ENCODE measurements at places on chromosomes 5 and 9. TPM values are rescaled to one million over a fixed set of nuclear protein-coding genes. Genes with fewer than 3 reads are reported as not detected.

- H3K4me1 ChIP-seq, result peaks cover 23% of the 10 kb centered on the region
- no peaks in the 10 kb centered on the region for H3K36me3 ChIP-seq
- no peak for DNase-seq
- H3K27ac ChIP-seq, result no peak overlapping the region
- H3K27me3 ChIP-seq, result no peaks in the 10 kb centered on the region
Measured at GRCh38 chr9:16519001-16519400, 351.5 kb downstream of the BNC2 start.

DNA sequence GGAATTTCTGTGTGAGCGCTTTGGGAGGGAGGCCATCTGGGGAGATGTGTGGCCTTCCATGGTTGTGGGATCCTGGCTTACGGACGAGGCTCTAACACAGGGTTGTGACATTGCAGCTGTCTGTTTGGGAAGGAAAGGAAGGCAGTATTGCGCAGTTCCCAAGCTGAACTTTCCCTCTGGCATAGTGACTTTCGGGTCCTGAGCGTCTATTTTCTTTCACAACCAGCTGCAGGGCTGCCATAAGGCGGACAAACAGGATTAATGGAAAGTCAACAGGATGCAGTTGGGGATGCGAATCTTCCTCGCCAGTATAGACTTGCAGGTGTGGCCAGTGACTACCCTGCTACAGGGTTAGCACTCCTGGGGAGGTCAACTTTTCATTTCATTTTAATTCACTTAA lies 25.9 kb downstream of the CCT5 start:
- no peak overlapping the region for H3K27ac ChIP-seq
- H3K4me3 ChIP-seq, result no peak overlapping the region
- no peaks in the 10 kb centered on the region for H3K27me3 ChIP-seq
- H3K4me1 ChIP-seq, result no peaks in the 10 kb centered on the region

GRCh38 chr5:150143350-150144245 lies 12.0 kb downstream of the PDGFRB start:
- H3K4me3 ChIP-seq, result no peak overlapping the region
- H3K27me3 ChIP-seq, result no peaks in the 10 kb centered on the region
- H3K36me3 ChIP-seq, result no peaks in the 10 kb centered on the region
- peaks cover 15% of the 10 kb centered on the region for H3K4me1 ChIP-seq
- peak overlapping the region; percentile 56 for H3K27ac ChIP-seq

- H3K4me3 ChIP-seq, result no peak overlapping the region
- peaks cover 6% of the 10 kb centered on the region for H3K4me1 ChIP-seq
- no peaks in the 10 kb centered on the region for H3K27me3 ChIP-seq
Measured at GRCh38 chr5:140250386-140250785, 52.5 kb downstream of the PFDN1 start.

DNA sequence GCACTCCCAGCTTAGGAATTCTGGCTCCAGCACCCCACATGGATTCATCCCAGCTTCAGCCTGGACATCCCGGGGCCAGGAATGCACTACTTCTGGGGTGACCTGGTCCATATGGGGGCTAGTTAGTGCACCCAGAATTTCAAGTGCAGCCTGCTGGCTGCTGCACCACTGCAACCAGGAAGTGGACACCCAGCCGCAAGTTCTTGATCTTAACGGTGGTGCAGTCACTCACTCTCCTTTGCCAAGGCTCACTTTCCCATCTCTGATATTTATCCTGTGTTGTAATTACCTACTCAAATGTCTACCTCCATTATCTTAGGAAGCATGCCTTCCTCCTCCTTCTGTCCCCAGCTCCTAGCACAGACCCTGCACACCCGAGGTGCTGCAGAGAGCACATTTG lies 26.2 kb upstream of the RAB14 start:
- no peaks in the 10 kb centered on the region for H3K27me3 ChIP-seq
- H3K27ac ChIP-seq, result no peak overlapping the region
- no peaks in the 10 kb centered on the region for H3K36me3 ChIP-seq

DNA sequence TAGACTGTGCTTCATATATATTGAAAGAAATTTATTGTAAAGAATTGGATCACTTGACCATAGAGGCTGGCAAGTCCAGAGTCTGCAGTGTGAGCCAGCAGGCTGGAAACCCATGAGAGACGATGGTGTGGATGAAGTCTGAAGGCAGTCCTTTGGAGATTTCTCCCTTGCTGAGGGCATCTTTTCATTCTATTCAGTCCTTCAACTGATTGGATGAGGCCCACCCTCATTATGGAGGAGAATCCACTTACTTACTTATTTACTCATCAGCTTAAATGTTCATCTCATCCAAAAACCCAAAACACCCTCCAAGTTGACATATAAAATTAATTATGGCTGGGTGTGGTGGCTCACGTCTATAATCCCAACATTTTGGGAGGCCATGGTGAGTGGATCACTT lies 62.1 kb downstream of the MCTP1 start:
- H3K27me3 ChIP-seq, result no peaks in the 10 kb centered on the region
- no peak overlapping the region for H3K4me3 ChIP-seq
- H3K36me3 ChIP-seq, result no peaks in the 10 kb centered on the region
- no peak overlapping the region for H3K27ac ChIP-seq
- DNase-seq, result no peak
- no peaks in the 10 kb centered on the region for H3K4me1 ChIP-seq

- peaks cover 26% of the 10 kb centered on the region for H3K4me1 ChIP-seq
- H3K36me3 ChIP-seq, result no peaks in the 10 kb centered on the region
- H3K27ac ChIP-seq, result no peak overlapping the region
- H3K4me3 ChIP-seq, result no peak overlapping the region
Measured at GRCh38 chr9:122036988-122037387, 56.1 kb downstream of the TTLL11 start.

DNA sequence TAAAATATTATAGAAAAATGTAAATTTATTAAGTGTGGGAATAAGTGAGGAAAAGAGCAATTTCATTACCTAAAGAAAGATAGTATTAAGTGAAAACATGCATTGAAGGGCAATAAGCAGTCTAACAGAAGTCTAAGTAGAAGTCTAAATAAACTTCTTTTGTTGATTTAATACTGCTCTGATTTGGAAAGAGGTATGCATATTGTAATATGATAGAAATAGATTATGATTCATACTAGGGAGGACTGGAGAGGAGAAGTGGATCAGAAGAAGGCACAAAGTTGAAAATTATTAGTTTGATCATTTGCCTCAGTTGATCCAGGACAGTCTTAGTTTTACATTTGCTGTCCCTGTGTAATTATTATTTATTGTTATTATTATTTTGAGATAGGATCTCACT lies 6.6 kb upstream of the ERBIN start:
- H3K27ac ChIP-seq, result no peak overlapping the region
- H3K4me3 ChIP-seq, result no peak overlapping the region
- no peaks in the 10 kb centered on the region for H3K27me3 ChIP-seq
- DNase-seq, result no peak

- no peak overlapping the region for H3K27ac ChIP-seq
- peak; percentile 35 for DNase-seq
- no peaks in the 10 kb centered on the region for H3K4me1 ChIP-seq
- no peaks in the 10 kb centered on the region for H3K27me3 ChIP-seq
Measured at GRCh38 chr9:38130724-38131123, 61.7 kb upstream of the SHB start.

GRCh38 chr9:14690948-14691730 lies 2.1 kb downstream of the ZDHHC21 start:
- H3K36me3 ChIP-seq, result no peaks in the 10 kb centered on the region
- H3K27ac ChIP-seq, result no peak overlapping the region
- DNase-seq, result no peak
- H3K4me1 ChIP-seq, result peaks cover 32% of the 10 kb centered on the region

GRCh38 chr9:111598733-111599091 lies 735 bp downstream of the PTGR1 start:
- peak; percentile 44 for DNase-seq
- no peaks in the 10 kb centered on the region for H3K27me3 ChIP-seq
- H3K27ac ChIP-seq, result peak overlapping the region; percentile 89
- peak overlapping the region; percentile 51 for H3K4me3 ChIP-seq
- peaks cover 19% of the 10 kb centered on the region for H3K4me1 ChIP-seq

GRCh38 chr5:92378966-92379611 lies 996.0 kb upstream of the ARRDC3 start:
- no peaks in the 10 kb centered on the region for H3K27me3 ChIP-seq
- no peak for DNase-seq
- H3K27ac ChIP-seq, result no peak overlapping the region
- no peaks in the 10 kb centered on the region for H3K36me3 ChIP-seq

GRCh38 chr5:151320481-151320880 lies 16.9 kb upstream of the SLC36A3 start:
- H3K36me3 ChIP-seq, result no peaks in the 10 kb centered on the region
- no peak for DNase-seq
- H3K4me1 ChIP-seq, result peaks cover 9% of the 10 kb centered on the region

Gene HBEGF
- 9.8 TPM for total RNA-seq

Gene PFN3
- total RNA-seq, result not detected

Gene TLX3
- total RNA-seq, result 0.17 TPM

Gene ANKRD33B
- 0.22 TPM for total RNA-seq

Gene NUP214
- total RNA-seq, result 39.3 TPM

Gene NR2F1-AS1
- 13.2 TPM for total RNA-seq

Gene CCDC192
- total RNA-seq, result not detected

Gene KCNMB1
- 1.1 TPM for total RNA-seq
